ENCODE measurements at places on chromosomes 5 and 9.
A peak's percentile ranks its signal among the peaks of the same experiment; 100 is the strongest.

- DNase-seq, result no peak
Observed at GRCh38 chr5:122941737-122942136, 94.8 kb downstream of the PPIC start.

- no peak for DNase-seq
Observed at GRCh38 chr9:12351293-12352044, 341.7 kb upstream of the TYRP1 start.

DNA sequence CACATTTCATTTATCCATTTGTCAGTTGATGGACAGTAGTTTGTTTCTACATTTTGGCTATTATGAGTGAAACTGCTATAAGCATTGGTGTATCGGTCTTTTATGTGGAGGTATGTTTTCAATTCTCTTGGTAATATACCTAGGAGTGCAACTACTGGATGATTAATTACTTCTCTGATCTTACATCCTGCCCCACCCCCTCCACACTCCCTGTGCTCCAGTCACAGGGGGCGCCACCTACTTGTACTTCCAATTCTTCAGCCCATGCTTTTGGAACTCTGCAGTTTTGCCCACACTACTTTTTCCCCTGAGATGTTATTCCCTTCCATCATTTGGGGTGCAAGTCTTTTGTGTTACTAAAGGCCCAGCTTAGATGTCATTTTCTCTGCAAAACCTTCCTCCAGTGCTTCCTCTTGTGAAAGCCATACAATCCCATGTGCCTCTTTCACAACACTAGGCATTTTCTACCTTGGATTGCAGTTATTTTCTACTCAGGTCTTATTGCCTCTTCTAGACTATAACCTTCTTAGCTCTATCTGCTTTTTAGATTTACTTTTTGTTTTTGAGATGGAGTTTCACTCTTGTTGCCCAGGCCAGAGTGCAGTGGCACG is 42.1 kb downstream of the SEC61B start:
- DNase-seq, result no peak

DNA sequence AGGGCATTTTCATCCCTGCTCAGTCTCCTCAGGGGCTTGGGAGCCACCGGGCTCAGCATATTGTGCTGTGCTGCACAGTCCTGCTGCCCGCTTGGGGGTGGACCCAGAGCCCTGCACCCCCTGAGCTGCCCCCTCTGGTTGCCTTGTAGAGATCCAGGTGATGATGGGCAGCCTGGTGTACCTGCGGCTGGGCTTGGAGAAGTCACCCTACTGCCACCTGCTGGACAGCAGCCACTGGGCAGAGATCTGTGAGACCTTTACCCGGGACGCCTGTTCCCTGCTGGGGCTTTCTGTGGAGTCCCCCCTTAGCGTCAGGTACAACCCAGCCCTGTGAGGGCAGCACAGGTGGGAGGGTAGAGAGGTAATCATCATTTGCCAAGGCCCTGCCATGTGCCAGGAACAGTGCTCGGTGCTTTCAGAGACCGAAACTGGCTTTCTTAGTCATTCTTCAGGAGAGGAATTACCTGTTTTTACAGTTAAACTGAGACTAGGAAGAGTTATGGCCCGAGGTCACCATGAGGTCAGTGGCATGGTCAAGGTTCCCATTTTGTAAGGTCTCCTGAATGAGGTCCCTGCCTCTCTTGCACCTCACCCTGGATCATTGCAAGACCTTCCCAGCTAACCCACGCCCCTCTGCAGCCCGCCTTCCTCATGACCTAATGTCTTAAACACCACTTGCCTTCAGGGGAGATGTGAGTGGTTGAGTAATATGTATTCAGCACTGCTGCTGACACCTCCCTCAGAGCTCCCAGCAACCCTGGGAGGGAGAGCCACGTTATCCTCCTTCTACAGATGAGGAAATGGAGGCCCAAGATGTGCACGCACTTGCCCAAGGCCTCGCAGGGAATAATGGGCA is 7.5 kb downstream of the NHP2 start:
- DNase-seq, result peak; percentile 65

DNA sequence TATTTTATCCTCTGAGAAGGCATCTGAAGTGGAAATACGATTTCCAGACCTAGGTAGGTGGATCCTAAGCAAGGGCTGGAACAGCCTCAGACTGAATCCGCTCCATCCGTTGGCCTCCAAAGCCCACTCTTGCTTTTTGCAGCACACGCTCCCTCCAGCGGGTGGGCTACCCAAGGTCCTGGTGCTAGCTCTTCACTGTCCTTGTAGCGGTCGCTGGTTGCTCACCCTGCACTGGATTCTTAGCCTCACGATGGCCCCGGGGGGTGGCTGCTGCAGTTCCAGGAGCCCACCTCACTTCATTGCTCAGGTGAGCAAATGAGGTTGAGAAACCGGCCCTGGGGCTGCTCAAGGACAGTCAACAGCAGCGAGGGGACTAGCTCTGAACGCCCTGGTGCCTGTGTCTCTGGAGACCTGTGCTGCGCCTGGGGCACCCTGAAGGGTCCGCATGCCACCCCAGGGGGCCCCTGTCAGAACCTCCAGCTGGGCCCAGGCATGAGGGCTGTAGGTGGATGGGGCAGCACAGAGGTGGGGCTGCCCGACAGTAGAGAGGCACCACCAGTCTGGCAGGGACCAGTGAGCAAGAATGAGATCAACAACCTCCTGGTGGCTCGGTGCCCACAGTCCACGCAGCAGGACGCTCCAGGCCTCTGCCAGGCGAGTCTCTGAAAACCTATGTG is 4.3 kb downstream of the MGAT4B start:
- no peak for DNase-seq

GRCh38 chr5:41356786-41357185 is 143.5 kb upstream of the C6 start:
- no peak for DNase-seq

DNA sequence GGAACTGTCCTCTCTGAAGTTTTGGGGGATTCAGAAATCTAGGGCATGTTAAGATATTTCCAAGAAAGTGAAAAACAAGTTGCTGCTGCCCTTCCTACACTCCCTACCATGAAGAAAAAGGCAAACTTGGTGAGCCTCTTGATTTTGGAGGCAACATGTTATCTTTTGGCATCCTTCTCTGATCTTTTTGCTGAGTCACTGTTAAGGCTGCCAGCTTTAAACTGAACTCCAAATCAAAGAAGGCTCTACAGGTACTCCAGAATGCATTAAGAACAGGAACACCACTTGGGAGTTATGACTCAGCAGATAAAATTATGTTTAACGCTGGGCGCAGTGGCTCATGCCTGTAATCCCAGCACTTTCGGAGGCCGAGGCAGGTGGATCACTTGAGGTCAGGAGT is 24.0 kb downstream of the PCDHB15 start:
- no peak for DNase-seq

- no peak for DNase-seq
Observed at GRCh38 chr5:72281430-72281763, 38.6 kb downstream of the MRPS27 start.
